ENCODE measurements at places on chromosomes 6 and 20.

DNA sequence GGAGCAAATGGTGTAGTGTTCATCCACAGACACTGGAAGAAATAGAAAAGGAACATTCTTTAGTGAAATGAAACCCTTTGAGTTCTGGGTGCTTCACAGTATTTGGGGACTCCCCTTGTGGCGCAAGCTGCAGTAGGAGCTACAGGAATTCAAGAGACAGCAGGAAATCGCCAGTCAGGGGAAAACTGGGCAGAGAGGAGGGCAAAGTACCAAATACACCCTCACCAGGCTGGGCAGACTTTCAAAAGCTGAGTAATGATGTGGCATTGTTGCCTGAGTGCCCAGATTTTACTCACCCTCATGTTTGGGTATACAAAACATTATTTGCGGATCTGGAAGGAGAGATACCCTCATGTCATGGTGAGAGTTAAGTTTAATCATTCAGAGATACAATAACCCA lies 97.9 kb downstream of the SOD2 start:
- no peak for DNase-seq

DNA sequence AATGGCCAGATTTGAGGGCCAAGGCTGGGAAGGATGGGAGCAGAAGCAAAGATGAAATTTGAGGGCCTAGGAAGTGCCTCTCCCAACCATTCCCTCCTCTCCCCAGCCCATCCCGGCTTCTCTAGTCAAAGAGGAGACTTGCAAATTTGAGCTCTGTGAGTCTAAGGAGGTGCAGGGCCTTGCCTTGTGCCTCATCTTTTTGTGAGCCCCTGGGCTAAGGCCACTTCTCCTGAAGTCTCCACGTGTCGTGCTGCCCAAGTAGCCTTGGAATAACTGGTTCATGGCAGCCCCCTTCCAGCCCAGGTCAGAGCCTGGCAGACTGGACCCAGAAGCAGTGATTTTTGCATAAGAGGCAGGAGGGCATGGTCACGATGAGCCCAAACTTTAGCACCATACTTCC lies 6.7 kb downstream of the PTGIS start:
- DNase-seq, result no peak

- no peak for DNase-seq
Observed at GRCh38 chr6:23870496-23870895, 255.5 kb upstream of the NRSN1 start.

DNA sequence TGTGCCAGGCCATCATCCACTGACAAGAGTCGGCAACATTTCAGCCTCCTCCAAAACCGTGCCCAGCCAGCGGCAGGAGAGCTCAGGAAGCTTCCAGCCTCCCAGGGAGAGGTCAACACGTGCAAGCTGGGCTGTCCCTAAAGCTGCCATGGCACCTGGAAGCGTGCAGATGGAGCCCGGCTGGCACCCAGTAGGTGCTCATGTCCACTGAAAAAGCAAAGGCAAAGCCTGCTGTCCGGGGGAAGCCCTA lies 14.4 kb upstream of the TLDC2 start:
- DNase-seq, result no peak

DNA sequence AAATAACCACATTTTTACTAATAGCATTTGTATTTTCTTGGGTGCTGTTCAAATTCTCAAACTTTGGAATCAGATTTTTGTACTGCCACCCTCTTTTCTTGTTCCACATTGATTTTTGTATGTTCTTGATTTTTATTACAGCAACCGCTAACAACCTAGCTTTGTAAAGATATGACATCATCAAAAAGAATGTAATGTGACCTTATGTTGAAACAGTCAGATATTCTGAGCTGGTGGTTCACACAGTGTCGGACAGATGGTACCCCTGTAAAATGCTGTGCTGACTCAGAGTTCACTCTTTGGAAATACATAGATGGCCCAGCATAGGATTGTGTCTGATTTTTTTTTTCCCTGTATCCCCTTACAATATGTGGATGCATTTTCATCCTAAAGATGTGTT lies 118.9 kb downstream of the QKI start:
- peak; percentile 15 for DNase-seq

DNA sequence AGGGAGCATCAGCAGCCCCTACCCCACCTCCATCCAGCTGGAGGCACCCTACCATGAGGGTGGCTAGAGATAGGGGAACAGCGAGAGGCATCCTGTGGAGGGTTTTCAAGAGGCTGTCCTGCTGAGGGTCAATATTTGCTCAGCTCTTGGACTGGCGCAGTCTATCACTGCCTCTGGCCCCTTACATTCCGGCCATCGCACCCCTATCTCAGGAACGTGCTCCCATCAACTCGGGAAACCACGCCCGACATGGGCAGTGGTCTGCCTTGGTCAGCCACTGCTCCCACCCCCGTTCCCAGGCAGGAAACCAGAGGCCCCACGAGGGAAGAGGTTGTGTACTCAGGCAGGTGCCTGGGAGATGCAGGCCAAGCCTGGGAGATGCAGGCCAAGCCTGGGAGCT lies 57.9 kb downstream of the VEGFA start:
- DNase-seq, result no peak

DNA sequence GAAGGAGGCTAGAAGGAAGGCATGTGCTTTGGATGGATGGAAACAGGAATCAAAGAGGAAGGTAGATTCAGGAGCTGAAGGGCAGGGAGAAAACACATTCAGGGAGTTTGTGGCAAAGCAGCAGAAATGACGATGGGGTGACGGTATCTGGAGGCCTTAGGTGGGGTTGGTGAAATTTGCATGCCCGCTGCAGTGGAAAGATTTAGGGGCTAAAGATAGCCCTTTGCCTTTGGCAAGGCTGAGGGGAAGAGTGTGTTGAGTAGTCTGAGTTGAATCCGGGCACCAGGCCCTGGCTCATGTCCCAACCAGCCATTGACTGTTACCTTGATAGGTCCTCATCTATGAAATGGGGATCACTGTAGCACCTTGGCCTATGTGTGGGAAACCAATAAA lies 1.3 kb downstream of the GZF1 start:
- DNase-seq, result no peak

DNA sequence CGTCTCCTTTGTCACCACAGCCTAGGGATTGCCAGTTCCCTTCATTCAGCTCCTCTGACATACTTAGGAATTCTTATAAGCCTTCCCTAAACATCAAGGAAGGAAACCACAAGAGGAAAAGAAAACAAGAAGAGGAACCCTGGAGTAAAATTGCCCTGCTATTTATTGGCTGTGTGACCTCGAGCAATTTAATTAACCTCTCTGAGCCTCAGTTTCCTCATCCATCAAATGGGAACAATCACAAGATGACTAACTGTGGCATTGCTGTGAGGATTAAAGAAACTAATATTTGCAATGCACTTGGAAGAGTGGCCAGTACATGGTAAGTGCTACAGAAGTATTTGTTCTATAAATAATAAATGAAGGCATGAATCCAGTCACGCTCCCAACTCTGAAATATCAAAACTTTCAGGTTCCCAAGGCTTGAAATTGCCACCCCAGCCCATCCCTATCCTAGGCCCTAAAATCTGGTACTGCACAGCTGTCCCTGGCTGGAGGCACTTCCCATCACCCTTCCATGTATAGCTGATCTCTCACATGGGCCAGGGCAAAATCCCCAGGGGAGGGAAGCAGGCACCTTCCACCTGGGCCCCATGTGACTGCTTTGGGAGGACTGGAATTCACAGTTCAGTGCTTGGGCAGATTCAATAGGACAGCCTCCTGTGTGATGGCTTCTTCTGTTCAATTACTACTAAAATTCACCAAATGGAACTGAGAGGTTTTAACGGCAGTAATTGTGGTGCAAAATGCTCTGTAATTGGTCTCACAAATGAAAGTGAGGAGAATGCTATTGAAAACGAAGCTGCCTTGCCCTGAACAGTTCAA lies 78.0 kb upstream of the MAFB start:
- no peak for DNase-seq

DNA sequence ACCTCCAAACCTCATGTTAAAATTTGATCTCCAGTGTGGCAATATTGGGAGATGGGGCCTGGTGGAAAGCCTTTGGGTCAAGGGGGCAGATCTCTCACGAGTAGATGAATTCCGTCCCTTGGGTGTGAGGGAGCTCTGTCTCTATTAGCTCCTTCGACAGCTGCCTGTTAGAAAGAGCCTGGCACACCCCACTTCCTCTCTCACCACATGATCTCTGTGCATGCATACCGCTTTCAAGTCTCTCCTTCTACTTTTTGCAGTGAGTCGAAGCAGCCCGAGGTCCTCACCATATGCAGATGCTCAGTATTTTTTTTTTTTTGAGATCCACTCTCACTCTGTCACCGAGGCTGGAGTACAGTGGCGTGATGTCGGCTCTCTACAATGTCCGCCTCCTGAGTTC lies 176.9 kb downstream of the SYNDIG1 start:
- DNase-seq, result peak; percentile 28

DNA sequence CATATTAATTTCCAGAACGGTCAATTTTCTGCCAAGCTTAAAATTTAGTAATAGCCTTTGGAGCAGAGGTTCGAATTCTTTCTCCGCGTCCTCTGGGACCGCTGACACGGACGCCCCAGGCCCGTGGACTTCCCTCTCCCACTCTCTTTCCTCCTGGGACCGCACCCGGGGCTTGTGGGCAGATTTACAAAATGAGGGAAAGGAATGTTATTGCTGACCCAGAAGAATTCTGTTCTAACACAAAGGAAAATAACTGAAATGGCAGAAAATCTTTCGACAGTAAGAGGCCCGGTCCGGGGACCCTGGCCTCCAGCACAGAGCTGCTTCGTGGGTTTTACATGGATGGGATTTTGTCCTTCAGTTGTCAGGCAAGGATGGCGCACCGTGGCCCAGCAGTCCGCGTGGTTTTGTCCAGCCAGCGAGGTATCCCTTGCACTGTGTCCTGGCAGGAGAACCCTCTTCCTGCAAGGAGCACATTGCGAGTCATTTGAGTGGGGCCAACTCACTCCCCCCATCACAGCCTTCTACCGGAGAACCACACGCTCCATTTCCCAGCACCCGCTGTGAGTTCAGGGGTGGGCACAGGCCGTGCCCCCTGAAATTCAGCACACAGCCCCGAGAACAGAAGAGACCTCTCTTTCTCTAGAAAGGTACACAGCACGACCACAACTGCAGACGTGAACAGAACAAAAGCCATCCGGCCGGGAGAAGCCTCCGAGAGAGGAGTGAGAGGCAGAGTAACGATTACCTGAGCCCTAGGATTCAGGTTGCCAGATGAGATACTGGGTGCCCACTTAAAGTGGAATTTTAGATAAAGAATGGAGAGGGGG lies 106.0 kb upstream of the AFDN start:
- no peak for DNase-seq

GRCh38 chr6:26031595-26032339 lies 55.5 kb upstream of the HFE start:
- peak; percentile 100 for DNase-seq

- peak; percentile 77 for DNase-seq
Observed at GRCh38 chr6:44064089-44064947, 62.9 kb downstream of the MRPL14 start.

- DNase-seq, result no peak
Observed at GRCh38 chr20:9204979-9205378, 136.1 kb downstream of the PLCB4 start.

DNA sequence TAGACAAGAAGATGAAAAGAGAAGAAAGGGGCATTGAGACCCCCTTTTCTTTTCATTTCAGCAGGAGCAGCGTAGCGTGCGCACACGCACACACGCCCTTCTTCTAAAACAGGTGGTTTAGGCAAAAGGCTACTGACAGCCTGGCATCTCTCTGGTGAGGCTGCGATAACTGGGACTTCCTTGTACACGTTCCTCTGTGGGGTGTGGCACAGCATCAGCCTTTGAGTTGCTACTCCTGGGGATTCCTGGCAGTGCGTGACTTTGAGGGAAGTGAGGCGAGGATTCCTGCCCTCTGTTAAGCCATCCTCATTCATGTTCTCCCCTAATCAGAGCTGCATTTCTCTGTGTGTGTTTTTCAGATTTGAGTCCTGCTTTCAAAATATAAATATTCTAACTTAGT lies 94.7 kb downstream of the TMEM170B start:
- no peak for DNase-seq

- peak; percentile 65 for DNase-seq
Observed at GRCh38 chr6:147131532-147132128, 72.6 kb upstream of the STXBP5 start.

- DNase-seq, result no peak
Observed at GRCh38 chr6:107128175-107128574, 12.9 kb upstream of the BEND3 start.

DNA sequence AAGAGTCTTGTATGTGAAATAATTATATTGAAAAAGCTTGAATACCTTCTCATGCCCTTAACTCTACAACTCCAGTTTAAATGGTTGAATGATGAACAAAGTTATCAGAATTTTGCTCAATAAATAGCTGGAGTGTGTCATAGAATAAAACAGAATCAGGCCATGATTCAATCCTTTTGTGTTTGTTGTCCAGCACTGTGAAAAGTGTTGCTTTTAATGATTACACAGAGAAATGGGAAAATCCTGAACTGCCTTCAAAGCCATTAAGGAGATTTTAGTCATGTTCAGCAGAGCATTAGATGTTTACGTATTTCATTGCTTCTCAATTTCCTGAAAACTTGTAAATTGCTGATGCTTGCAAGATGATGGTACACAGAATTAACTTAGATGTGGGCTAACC lies 262.9 kb upstream of the BTBD3 start:
- DNase-seq, result no peak

GRCh38 chr20:64006902-64007301 lies 26.0 kb downstream of the PRPF6 start:
- no peak for DNase-seq

DNA sequence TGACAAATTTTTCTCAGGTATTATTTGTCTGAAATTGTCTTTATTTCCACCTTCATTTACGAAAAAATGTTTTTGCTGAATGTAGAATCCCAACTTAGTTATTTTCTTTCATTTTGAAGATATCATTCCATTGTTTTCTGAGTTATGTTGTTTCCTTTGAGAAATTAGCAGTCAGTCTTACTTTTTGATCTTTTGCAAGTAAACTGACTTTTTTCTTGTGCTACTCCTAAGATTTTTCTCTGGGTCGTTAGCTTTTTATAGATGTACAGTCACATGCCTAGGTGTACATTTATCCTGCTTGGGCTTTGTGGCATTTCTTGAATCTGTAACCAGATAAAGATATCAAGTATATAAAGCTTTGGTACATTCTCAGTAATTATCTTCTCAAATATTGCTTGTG lies 29.6 kb upstream of the ASIP start:
- DNase-seq, result no peak

- DNase-seq, result peak; percentile 12
Observed at GRCh38 chr6:124960757-124961463, 1.3 kb upstream of the RNF217 start.

GRCh38 chr20:60372275-60372674 lies 414.1 kb downstream of the CDH26 start:
- DNase-seq, result no peak

- no peak for DNase-seq
Observed at GRCh38 chr6:15131651-15132061, 114.2 kb upstream of the JARID2 start.

GRCh38 chr6:28980852-28981430 lies 24.2 kb downstream of the ZNF311 start:
- DNase-seq, result peak; percentile 97

- DNase-seq, result peak; percentile 37
Observed at GRCh38 chr6:143009851-143010250, 50.8 kb upstream of the AIG1 start.

Measured in hematopoietic multipotent progenitor cell treated with erythropoietin and hydrocortisone succinate and interleukin-3 and kit ligand, for 4 days (in vitro differentiated cells).